ENCODE measurements at places on chromosomes 12 and 14. TPM values are rescaled to one million over a fixed set of nuclear protein-coding genes. Genes with fewer than 3 reads are reported as not detected.

The TGM1 gene
- 0.52 TPM for total RNA-seq

The LRIG3 gene
- 53.1 TPM for total RNA-seq

The TUBA1A gene
- total RNA-seq: 534 TPM

The ZNF26 gene
- total RNA-seq: 15.8 TPM

The TCL1B gene
- total RNA-seq: not detected

The OR6C68 gene
- total RNA-seq: not detected

The P2RX2 gene
- total RNA-seq: 1.7 TPM

The DPPA3 gene
- not detected for total RNA-seq

The MYO1H gene
- not detected for total RNA-seq

DNA sequence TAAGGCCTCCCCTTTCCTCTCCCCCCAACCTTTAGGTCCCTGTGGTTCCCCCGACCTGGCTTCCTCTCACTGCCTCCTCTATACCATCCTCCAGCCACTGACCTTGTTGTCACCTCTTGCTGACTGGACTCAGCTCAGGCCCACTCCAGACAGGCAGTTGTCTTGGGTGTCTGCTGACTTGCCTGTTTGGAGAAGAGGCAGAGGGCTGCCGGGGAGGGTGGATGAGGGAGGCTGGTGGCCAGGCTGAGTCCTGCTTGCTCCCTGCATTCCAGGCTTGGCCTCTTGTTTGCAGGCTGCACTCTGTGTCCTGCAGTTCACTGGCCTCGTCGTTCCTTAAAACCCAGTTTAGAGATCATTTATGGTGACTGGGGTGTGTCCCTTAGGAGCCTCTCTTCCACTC lies 31.0 kb upstream of the RD3L start:
- no peak for DNase-seq

DNA sequence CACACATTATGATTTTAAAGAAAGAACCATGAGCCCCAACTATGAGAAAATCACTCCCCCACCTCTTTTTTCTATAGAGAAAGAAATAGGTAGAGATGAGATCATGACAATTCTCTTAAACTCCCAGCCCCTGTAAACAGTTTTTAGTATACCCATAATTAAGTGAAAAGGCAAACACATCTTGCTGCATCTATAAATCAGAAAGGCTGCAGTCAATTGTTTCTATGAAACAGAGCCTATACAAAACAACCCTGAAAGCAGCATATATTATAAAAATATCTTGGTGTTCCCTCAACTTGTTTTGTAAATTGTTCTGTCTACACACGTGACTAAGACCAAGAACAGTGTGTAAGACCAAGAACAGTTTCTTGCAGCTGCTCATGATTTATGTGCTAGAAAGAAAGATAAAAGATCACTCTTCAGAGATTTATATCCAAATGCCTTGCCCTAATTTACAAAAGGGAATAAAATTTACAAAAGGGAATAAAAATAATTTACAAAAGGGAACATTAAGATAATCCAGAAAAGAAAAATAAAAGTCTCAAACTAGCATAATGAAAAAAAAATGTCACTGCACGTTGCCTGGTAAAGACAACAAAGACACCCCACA lies 4.8 kb downstream of the KITLG start:
- DNase-seq: no peak

DNA sequence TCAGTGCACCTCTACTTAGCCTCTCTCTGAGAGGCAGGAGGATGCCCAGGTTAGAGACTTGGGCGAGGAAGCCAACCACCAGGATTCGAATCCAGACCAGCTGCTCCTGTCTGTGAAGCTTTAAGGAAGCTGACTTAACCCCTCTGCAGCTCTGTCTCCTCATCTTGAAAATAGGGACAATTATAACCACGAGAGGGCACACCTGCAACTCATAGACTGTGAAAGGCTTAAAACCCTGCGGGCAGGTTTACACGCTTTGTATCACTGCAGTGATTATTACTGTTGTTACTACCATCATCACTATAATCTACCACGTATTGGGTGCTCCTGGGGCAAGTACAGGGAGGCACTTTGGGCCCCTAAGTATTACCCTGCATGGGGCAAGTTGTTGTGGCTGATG lies 379.8 kb downstream of the VRK1 start:
- DNase-seq: peak; percentile 85

- no peak for DNase-seq
These were observed at the start of gene CMA1 for GRCh38 chr14:24508155-24508840. Gene CMA1, minus strand, starts transcription at chr14:24508265. Its CDS starts 30 bp downstream, at chr14:24508235.

DNA sequence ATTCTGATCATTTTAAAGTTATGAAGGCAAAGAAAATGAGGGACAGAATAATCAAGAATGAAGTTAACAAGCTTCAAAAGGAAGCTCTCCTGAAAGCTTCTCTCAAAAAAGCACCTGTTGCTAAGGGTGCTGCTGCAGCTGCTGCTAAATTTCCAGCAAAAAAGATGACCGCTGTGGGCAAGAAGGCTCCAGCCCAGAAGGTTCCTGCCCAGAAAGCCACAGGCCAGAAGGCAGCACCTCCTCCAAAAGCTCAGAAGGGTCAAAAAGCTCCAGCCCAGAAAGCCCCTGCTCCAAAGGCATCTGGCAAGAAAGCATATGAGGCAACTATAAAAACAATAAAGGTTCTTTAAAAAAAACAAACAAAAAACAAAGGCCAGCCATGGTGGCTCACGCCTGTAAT lies 52.7 kb upstream of the NR2C1 start:
- DNase-seq: no peak

- no peak for DNase-seq
These were observed 111.5 kb downstream of the PAX9 start for GRCh38 chr14:36773136-36773540.

DNA sequence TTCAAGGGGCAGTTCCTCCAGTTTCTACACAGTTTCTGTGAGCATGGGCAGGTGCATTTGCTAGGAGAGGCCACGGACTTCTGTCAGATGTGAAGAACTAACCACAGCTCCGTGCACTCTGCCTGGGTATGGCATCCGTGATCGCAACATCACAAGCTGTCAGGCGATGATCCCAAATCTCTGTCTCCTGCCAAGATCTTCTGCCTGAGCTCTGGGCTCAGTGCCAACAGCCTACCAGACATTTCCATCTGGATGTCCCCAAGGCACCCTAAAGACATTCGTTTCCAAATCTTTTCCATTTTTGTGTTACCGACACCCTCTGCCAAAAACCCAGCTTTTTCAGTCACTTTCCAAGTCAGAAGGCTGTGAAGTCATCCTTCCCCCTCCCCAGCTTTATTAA lies 292.1 kb downstream of the GLT1D1 start:
- DNase-seq: no peak

- DNase-seq: no peak
These were observed 1165.1 kb downstream of the SLC16A7 start for GRCh38 chr12:60760965-60761364.

DNA sequence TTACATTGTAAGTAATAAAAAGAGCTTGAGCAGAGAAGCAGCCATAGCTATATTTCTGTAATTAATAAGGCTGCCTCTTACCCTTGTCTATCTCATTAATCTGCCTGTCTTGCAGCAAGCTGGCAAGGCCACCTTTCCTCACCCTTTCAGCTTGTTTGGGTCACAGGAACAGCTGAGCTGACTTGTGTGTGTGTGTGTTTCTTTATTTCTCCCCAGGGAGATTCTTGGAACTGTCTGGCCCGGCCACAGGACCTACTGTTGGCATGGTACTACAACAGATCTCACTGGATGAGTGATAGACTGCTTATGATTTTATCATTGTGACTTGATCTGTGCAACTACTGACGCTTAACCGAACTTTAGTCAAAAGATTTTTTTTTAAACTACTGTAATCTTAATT lies 213.7 kb downstream of the SLC2A13 start:
- DNase-seq: no peak

DNA sequence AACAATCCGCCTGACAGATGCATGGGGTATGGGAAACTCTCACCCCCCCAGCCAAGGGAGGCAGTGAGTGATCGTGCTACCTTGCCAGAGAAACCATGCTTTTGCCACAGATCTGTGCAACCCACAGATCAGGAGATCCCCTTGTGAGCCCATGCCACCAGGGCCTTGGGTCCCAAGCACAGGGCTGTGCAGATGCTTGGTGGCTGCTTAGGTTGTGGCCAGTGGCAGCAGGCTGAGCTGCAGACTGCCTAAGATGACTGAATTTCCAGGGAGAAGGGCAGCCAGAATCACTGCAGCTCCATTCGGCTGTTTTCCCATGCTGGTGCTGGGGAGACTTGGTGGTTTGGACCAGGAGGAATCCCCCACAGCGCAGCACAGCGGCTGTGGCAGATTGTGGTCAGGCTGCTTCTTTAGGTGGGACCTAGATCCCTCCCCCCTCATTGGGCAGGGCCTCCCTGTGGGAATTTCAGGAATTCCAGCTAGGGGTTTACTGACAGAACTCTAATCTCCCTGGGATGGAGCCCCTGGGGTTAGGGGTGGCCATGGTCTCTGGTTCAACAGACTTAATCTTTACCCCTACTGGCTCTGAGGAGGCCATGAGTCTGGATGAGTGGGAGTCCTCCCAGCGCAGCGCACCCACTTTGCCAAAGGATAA lies 264.6 kb upstream of the DAAM1 start:
- no peak for DNase-seq

DNA sequence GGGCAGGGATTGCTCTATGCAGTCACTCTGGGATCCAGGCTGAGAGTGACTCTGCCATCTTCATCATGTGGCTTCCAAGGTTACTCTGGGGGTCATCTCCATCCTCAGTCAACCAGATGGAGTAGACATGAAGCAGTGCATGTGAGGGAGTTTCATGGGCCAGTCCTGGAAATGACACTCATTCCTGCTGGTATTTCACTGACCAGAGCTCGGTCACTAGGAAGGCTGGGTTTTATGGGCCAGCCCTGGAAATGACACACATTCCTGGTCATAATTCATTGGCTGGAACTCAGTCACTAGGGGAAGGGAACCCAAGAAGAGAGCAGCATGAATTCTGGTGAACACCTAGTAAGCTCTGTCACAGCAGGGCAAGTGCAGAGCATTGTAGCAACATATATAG lies 144.7 kb downstream of the SMOC1 start:
- DNase-seq: no peak

DNA sequence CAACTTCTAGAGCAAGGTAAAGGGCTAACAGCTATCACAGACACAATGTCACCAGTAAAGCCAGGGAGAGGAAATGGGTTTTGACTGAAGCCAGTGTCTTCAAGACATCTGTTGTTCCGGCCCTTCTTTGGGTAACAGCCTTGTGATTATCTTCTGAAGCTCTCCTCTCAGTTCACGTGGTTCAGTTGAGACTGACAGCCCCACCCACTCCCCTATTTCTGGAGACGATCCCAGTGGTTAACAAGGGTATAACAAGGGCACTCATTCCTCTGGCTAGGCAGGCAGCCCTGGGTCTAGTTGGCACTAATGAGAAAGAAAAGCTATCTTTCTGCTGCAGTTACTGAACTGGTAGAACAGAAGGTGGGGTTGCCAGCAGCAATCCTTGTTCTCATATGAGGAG lies 6.9 kb downstream of the GNPTAB start:
- DNase-seq: no peak

GRCh38 chr12:122133192-122133950 lies 40.6 kb downstream of the IL31 start:
- no peak for DNase-seq

DNA sequence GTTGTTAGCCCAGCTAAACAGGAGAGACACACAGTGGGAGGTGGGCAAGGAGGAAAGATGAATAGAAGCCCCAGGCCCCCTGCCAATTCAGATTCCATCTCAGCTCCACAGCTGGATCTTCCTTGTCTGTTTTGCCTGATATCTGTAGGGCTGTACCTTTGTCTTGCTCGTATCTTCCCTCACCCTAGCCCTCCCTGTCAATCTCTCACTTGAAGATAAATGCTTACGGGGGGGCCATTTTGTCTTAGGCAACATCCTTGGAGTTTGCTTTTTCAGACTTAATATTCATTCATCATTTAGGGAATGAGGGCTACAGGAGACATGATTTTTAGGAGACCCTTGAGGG lies 2.4 kb downstream of the KIF5A start:
- DNase-seq: no peak

DNA sequence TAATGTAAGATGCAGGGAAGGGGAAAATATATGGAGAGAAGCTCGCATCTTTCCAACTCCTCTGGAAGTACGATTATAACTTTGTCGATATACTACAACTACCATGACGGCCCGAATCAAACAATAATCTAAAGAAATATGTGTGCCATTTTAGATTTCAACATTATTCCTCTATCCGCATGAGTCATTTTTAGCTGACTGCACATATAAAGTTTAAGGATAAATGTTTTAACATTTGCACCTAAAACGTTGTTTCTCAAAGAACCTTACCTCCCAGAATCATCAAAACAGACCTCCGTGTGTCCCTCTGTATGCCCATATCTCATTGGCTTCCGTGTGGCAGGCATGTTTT lies 482 bp downstream of the WDHD1 start:
- no peak for DNase-seq

GRCh38 chr12:29223426-29223825 lies 74.3 kb downstream of the FAR2 start:
- DNase-seq: no peak

- no peak for DNase-seq
These were observed 315.3 kb downstream of the DIO2 start for GRCh38 chr14:79896009-79896408.

- DNase-seq: no peak
These were observed 497.5 kb downstream of the RERGL start for GRCh38 chr12:17592472-17592871.

DNA sequence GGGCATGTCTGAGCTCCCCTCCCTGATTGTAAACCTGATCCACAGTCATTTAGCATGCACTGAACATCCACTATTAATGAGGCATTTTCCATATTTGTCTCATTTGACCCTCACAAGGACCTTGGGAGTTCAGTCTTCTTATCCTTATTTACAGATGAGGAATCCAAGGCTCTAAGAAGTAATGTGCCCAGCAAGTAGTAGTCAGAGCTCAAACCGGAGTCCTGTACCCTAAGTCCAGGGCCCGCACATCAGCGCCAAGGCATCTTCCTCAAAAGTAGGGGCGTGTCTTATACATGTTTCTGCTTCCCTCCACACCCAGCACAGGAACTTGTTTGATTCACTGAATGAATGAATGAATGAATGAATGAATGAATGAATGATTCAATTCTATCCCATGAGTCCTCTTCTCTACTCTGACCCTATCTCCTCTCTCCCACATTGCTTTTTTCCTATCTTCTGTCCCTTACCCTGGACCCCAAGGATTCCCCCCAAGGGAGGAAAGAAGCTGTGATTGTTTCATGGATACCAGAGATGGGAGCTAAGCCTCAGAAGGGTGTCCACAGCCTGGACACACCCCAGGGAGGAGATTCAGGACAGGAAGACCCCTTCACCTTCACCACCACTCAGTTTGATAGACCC lies 21.8 kb upstream of the KRT8 start:
- no peak for DNase-seq

GRCh38 chr14:101247842-101248725 lies 313.2 kb upstream of the DIO3 start:
- DNase-seq: no peak

DNA sequence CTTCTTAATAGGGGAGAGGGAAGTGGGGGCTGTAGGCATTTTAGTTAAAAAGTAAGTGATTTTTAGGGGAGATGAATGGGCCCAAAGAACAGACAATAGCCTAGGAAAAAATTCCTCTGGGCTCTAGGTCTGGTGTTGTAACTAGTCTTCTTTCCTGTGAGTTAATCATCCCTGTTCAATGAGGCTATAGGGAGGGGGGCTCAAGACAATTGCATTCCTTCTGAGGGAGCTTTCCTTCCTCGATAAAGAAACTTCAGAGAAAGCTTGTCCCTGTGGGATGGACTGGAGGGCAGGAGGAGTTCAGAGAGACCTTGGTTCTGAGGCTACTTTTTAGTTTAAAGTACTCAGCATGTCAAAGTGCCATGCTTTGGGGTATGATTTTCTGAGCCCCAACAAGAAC lies 127.2 kb downstream of the BBS10 start:
- DNase-seq: no peak
